AG20443 (cell line): ENCODE measurements at places on chromosomes 3 and 15.

DNA sequence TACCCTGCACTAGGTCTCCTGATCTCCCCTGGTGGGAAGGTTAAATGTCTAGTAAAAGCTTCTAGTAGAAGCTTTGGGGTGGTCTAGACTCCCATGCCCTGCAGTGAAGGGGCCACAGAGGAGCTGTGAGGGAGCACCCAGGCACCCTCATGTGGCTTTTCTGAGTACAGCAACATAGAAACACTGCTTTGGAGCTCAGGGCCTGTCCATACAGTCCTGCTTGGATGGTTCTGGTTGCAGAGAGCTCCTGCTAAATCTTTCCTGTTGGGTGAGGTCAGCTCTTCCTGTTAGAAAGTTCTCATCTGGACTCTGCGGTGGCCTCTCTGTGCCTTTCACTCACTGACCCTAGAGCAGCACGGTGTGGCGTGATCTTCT is 47.8 kb downstream of the GPD1L start:
- DNase-seq = no peak

GRCh38 chr3:74636981-74637380 is 22.5 kb upstream of the CNTN3 start:
- no peak for DNase-seq

DNA sequence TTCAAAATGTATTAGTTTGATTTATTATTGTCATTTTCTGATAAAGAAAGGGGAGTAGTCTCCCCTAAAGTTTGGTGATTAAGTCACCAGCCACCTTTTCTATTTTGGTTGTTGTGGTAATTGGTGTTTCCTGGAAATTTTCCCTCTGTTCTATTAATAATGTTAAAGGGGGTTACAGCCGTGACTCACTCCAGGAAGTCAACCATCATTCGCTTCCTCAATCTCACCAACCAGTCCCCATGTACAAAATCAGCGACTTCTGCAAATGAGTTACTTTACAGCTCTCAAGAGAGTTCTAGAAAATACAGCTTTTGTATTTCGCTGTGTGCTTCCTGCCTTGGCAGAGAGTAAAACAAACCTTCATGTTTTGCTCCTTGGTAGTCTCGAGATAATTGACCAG is 285.1 kb downstream of the LPP start:
- DNase-seq = no peak

GRCh38 chr15:95494971-95495541 is 835.4 kb upstream of the NR2F2 start:
- no peak for DNase-seq

DNA sequence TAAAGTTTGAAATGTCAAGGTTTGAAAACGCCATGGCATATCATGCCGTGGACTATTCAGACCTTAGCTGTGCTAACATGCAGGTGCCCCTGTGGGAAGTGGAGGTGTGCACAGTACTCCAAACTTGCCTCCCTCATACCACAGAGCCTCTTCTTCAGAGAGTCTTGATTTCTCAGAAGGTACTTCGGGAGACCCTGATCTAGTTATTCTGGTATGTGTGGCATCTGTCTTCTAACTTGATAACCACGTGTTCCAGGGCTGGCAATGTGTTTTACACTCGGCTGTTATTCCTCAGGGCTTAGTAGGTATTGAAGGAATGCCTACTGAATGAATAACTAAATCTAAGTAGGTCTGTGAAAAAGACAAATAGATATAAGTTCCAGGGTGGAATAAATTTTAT is 309.9 kb downstream of the CLSTN2 start:
- DNase-seq = no peak

GRCh38 chr15:56965231-56966013 is 47.0 kb downstream of the TCF12 start:
- DNase-seq = no peak

DNA sequence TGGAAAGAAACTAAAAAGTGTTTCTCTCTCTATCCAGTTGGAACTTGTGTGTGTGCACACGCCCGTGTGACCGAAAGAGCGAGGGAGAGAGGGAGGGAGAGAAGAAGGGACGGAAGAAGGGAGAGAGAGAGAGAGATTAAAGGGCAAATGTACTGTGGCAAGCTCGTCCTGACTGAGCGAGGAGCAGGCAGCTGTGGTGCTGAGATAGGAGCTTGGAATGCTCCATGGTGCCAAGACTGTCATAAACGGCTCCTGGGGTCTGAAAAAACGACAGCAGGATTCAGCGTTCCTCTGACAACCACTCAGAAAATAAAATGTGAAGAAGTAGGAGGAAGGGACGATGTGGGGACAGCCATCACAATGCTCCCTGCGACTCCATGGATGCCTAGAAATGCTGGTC is 276.0 kb downstream of the SV2B start:
- DNase-seq = no peak

- DNase-seq = peak; percentile 29
Observed at GRCh38 chr3:179181021-179181472, 32.9 kb downstream of the PIK3CA start.

GRCh38 chr3:112531358-112531781 is 30.4 kb downstream of the ATG3 start:
- DNase-seq = peak; percentile 26

DNA sequence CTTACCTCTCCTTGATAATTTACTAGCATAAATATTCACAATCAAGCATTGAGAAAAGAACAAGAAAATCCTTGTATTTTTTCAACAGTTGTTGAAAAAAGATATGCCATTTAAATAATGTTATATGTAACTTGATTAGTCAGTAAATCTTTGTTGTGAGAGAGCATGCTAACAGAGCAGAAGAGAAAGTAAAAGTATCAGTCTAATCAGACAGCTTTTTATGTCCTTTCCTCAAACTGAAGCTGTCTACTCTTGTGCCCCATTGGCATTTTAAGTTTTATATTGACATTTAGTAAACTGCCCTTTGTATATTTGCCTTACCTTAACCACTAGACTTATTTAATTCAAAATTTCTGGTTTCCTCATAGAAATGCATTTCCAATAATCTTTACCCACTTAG is 668.7 kb downstream of the OTOL1 start:
- no peak for DNase-seq

DNA sequence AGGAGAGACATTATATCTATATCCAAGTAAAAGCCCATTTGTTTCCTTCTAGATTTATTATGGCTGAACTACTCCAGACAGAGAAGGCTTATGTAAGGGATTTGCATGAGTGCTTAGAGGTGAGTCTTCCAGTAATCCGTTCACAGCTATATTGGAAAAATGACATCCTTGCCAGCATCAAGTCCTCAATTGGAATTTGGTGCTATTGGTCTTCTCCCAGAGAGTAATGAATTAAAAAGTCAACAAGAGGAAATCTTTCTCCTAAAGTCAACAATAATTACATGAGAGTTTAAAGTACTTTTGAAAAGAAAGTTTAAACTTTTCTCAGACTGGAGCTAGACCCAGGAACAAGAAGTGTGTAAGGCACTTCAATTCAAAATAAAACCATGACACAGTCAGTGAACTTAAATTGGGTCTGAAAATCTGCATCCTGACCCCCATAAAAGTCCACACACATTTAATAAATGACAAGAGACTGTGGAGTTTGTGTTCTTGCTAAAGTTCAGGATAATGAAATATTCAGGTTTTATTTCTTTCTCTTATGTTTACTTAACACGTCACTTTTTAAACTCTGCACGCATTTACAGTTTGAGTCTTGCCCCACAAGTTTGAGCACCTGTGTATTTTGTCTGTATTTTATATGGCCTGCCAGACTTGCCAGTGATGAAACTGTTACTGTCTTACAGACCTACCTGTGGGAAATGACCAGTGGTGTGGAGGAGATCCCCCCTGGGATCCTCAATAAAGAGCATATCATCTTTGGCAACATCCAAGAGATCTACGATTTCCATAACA is 268.2 kb upstream of the UMPS start:
- DNase-seq = no peak

DNA sequence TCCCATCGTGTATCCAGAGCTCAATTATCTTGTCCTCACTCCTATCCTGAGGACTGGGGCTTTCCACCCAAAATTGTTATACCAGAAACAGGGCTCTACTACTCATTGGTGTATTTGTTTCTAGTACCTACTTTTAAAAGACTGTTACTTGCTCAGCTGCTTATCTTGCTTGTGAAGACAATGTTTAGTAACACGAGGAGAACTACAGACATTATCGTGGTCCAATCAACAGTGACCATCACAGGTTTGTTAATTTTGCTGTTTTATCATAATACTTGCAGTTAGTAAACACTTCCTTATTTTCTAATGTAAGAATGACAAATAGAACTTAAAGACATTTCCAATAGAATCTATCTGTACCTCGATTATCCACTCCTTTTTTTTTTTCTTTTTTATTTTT is 13.5 kb downstream of the LRCH3 start:
- no peak for DNase-seq

DNA sequence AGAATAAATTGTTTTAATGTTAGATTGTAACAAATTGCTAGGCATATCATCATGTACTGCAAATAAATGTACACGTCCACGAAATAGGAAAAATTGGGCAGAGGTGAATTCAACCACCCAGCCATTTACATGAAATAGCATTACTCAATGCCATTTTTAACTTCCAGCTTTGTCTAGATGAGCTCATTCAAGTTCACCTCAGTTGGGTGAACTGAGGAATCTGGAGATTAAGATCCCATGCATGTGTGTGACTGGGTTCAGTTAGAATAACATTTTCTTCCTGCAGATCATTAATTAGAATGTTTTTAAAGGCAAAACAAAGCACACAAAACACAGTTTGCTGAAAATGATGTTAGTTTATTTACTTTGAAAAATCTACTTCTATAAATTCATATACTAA is 767.8 kb upstream of the GOLIM4 start:
- no peak for DNase-seq

DNA sequence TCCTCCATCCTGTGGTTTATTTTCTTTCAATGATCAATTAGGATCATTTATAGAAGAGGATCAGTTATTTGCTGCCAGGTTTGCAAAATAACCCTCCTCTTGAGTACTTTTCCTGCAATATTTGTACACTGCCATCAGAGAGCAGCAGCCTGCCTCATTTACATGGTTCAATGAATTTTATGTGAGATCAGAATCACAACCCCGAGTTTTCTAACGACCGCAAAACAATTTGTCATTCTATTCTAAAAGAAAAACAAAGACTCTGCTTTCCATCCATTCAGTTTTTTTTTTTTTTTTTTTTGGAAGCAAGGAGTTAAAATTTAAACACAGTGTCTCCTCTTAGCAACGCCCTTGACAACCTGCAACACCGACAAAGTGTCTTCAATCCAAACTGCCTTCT is 146.9 kb downstream of the RAB11A start:
- no peak for DNase-seq

GRCh38 chr3:17645074-17645698 is 97.2 kb downstream of the TBC1D5 start:
- DNase-seq = peak; percentile 52

DNA sequence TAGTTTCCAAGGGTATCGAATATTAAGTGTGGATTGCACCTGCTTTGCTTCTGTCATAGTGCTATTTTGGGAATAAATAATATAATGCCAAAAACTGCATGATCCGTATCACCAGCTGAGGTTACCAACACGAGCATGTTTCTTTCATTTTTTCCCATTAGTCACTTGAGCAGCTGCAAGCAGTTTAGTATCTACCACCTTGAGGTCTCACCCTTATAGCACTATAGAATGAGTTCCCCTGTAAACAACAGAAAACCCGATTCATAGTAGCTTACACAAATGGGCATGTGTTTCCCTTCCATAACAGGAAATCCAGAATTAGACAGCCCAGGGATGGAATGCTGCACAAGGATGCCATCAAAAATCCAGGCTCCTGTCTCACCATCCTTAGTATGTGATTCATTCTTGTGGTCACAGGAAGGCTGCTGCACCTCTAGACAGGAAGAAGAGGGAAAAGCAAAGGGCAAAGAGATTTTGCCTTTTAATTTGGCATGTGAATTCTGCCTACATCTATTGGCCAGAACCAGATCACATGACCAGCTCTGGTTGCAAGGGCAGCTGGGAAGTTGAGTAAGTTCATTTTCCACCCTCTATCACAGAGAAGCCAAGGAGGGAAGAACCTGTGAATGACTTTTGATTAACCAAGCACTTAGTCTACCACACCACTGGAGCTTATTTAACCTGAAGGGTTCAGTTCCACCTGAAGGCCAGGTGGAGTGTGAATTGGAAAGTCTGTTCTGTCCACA is 91.3 kb upstream of the SLC25A36 start:
- no peak for DNase-seq

GRCh38 chr15:43828061-43828657 is 1.4 kb downstream of the WDR76 start:
- peak; percentile 27 for DNase-seq

GRCh38 chr15:81812456-81812855 is 233.4 kb downstream of the MEX3B start:
- DNase-seq = no peak

- no peak for DNase-seq
Observed at GRCh38 chr3:13563911-13564310, 15.0 kb downstream of the FBLN2 start.

- DNase-seq = peak; percentile 52
Observed at GRCh38 chr3:33355611-33356010, 78.4 kb downstream of the FBXL2 start.

DNA sequence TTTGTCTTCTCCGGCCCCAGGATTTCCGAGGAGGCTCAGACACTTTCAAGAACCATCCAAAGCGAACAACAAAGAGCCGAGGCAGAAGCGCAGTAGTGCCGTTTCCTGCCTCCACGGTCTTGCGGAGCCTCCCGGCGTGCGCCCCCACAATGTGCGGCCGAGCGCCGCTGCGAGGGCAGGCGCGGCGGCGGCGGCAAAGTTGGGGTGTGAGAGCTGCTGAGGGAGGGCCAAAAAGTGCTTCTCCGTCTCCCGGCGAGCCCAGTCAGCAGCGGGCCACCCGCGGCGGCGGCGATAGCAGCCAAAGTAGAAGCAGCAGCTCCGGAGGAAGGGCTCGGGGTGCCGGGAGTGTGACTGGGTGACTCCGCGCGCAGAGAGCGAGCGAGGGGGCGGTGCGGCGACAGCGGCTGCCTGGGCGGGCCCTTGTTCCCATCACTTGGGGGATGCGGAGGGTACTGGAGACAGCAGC is 749.1 kb downstream of the ROBO1 start:
- peak; percentile 78 for DNase-seq

DNA sequence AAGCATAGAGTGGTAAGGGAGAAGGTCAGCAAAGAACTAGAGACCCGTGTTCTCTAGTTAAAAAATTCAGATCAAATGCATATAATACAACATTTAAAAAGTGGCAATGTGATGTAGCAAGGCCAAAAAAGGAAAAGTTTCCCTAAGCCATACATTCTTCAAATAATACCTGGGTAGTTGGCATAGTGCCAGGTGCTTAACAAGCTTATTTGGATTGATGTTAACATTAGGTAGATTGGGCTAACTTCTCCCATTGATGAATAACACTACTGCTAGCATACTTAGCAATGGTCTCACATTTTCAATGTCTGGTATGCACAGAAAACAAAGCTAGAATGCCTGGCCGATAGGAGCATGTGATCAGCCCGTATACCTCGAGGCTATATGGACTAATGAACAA is 283.6 kb upstream of the RARB start:
- DNase-seq = no peak

DNA sequence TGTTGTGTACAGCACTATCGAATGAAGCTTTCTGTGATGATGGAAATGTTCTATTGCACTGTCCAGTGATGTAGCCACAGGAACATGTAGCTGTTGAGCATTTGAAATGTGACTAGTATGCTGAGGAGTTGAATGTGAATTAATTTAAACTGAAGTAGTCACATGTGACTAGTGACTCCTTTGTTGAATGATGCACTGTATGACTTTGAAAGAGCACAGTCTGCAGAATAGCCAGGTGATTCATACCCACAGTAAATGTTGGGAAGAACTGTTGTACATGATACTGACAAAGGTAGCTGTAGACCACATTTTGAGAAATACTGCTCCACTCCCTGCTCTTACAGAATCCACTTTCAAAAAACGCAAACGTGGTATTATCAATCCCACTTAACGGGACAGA is 34.0 kb upstream of the ACTL6A start:
- DNase-seq = no peak

- no peak for DNase-seq
Observed at GRCh38 chr3:168070919-168071318, 24.8 kb downstream of the GOLIM4 start.
